Upper lobe of left lung (tissue), 6 donors: ENCODE measurements at places on chromosomes 1 and 21. TPM values are rescaled to one million over a fixed set of nuclear protein-coding genes. Genes with fewer than 3 reads are reported as not detected.

Gene TEDDM1
- not detected for total RNA-seq

Gene MTARC1
- 28.9 TPM for total RNA-seq

Gene APOBEC4
- total RNA-seq = 2.9 TPM

Gene ATP1A4
- 0.52 TPM for total RNA-seq

Gene GUCA2B
- total RNA-seq = not detected

Gene SSX2IP
- 15.0 TPM for total RNA-seq

Gene HMGCS2
- total RNA-seq = 0.77 TPM

Gene KISS1
- not detected for total RNA-seq

Gene RHBG
- not detected for total RNA-seq
